ENCODE measurements at places on chromosomes 16 and 17.

GRCh38 chr16:31467151-31467773 lies 4.7 kb upstream of the TGFB1I1 start:
- DNase-seq: no peak

DNA sequence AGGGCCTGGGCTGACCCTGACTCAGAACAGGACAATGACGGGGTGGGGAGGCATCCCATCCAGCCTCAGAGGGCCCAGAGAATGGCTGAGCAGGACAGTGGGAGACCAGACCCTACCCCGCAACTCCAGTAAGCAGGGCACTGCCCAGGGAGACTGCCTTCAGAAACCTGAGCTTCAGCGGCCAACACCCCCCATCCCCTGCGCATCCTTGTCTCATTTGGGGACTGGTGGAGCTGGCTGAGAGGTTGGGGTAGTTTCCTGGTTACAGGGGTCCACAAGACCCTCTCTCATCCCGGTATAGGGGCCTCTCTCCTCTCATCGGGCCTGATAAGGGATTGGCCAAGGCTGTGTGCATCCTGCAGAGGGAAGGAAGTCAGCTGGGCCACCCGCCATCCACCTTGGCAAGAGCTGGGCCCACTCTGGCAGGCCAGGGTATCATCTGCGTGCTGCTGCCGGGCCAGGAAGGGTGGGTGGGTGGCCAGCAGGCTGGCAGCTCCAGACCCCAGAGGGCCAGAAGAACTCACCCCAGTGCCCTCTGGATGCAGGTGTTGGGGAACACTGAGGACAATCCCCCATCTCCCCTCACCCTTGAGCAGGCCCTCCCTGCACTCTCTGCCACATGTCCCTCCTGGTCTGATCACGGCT lies 229.1 kb downstream of the KATNIP start:
- DNase-seq: no peak

DNA sequence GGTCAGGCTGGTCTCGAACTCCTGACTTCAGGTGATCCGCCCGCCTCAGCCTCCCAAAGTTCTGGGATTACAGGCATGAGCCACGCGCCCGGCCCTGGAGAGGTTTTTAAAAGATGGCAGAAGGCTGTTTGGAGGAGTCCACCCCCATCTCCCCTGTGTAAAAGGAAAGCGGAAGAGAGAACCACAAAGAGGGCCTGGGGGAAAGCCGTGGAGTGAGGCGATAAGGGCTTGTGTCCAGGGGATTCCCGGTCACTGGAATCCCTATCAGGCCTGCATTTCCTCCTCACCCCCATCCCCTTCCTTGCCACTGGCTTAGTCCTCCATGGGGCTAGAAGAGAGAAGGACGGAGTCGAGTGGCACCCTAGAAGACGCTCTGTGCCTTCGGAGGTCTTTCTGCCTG lies at the start of gene GP1BA:
TSS of gene GP1BA (plus strand) at position 315 of the 400 bp plus-strand sequence. CDS start 328 bp downstream, outside the sequence.
- no peak for DNase-seq

GRCh38 chr17:17414341-17414805 lies 62.4 kb upstream of the MED9 start:
- DNase-seq: no peak

DNA sequence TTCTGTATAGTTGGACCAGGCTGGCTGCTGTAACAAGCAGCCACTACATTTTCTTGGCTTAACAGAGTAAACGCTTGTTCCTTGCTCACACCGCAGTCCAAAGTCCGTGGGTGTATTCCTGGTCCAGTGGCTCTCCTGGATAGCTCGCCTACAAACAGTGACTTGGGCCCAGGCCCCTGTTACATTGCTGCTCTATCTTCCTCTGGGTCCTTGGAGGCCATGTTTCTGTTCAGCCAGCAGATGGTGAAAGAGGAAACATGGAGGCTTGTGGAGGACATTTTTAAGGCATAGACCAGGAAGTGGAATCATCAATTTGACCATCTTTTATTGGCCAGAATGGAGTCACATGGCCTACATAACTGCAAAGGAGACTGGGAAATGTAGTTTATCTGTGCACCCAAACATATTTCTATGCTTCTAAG lies 55.1 kb downstream of the ATP2C2 start:
- DNase-seq: no peak

DNA sequence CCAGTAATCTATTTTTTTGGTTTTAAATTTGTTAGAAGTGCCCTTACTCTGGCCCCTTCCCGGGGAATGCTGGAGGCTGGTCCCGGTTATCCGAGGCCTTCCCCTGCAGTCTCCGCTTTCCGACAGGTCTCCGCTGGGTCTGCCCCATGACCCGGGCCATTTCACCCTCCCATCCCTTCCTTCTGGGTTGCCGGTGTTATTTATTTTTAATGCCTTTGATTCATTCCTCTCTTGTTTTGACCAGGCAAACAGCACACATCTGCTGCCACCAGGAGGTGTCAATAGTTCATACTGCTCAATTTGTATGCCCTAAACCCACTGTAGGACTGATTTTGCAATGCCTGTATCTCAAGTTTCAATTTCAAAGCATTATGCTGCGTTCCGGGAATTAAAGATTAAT lies 113.2 kb upstream of the IRX5 start:
- DNase-seq: no peak

DNA sequence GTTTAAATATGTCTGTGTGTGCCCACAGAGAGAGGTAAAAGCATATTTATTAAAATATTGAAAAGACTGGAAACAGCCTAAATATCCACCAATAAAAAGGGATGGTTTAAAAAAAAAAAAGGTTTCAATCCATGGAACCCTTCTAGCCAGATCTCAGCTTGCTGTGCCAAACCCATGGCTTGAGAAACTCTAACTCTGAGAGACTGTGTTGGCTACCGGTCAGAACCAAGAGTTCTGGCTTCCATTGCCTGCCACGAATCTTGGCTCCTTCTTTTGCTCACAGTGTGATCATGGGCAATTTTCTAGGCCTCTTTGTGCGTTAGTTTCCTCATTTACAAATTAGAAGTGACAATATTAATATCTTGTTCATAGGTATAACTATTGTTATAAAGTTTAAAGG lies 201.3 kb upstream of the IRX3 start:
- DNase-seq: no peak

GRCh38 chr17:5785338-5785737 lies 201.0 kb upstream of the NLRP1 start:
- no peak for DNase-seq

DNA sequence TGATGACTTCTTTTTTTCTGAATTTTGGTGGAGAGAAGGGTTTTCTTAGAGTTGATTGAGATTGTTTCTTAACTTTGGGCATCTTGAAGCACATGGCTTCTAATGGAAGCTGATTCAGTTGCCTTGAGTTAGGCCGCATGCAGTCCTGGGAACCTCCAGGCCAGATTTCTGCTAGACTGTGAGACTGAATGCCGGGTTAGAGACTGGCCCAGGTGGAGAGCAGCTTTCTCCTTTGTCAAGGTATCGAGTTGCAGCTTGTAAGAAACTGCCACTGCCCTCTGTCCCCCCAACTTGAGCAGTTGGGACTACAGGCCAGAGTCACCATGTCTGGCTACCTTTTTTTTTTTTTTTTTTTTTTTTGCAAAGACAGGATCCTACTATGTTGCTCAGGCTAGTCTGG lies 77.6 kb downstream of the CLEC16A start:
- DNase-seq: no peak

GRCh38 chr17:80859002-80859941 lies 132.4 kb upstream of the CHMP6 start:
- peak; percentile 45 for DNase-seq

GRCh38 chr16:48426244-48427141 lies 41.3 kb upstream of the SIAH1 start:
- no peak for DNase-seq

- no peak for DNase-seq
Observed at GRCh38 chr17:77848257-77848656, 110.2 kb upstream of the TNRC6C start.

GRCh38 chr17:78322327-78322857 lies 37.5 kb downstream of the SOCS3 start:
- DNase-seq: no peak

GRCh38 chr16:79124016-79124756 lies 476.4 kb downstream of the MAF start:
- DNase-seq: no peak

DNA sequence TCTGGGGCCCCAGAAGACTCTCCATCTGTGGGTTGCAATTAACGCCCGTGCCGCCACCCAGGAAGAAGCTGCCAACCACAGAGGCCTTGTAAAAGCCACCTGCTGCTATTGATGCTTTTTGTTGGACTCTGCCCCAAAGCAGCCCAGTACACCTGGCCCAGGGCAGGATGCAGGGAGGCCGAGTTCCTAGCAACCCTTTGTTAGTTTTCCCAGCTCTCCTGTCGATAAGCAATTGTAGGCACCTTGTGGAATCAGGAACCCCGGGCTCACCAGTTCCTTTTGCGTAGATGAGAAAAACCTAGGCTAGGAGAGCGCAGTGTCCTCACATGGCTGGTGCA lies 103.3 kb downstream of the ABCC6 start:
- DNase-seq: no peak

DNA sequence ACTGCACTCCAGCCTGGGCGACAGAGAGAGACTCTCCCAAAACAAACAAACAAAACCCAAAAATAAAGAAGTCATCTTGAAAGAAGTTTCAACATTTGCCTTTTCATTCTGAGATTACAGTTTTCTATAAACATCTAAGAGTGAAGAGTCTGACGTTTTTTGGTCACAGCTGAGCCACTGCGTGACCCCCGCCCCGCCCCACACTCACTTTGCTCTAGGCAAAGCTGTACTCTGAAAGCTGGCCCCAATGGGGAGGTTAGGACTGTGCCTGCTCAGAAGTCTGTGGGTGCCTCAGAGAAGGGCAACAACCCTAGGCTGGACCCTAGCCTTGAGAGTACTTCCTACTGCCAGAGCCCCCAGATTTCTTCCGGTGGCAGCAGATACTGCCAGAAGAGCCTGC lies 19.3 kb downstream of the CYB5D2 start:
- no peak for DNase-seq

GRCh38 chr17:70096861-70097260 lies 21.8 kb downstream of the KCNJ16 start:
- DNase-seq: no peak
